ENCODE measurements at places on chromosomes 11 and 22.

- no peak for DNase-seq
Measured at GRCh38 chr22:27116312-27117086, 459.1 kb downstream of the MIAT start.

- DNase-seq, result no peak
Measured at GRCh38 chr11:34262531-34263081, 95.2 kb downstream of the ABTB2 start.

DNA sequence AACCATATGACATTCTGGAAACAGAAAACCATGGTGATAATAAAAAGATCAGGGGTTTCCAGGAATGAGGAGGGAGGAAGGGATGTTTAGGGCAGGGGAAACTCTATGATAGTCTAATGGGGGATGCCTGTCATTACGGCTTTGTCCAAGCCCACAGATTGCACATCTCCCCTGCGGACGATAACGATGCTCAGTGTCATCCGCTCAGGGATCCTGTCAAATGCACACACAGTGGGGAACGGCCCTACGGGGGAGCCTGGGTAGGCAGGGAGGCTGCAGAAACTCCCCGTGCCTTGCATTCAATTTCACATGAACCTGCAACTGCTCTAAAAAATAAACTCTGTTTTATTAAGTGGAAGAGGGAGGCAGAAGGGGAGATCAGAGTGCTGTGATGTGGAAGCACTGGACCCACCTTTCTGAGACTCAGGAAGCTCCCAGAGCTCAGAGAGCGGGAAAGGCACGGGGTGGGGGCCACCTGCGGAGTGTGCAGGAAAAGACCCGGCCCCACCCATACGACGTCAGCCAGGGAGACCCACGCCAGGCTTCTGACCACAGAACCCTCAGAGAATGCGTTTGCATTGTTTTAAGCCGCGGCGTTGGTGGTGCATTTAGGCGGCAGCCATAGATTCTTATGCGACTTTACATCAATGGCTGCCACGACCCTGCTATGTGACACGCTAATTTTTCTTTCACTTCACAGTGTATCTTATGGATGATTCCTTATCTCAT, 543.5 kb downstream of the BRD1 start:
- DNase-seq, result no peak

DNA sequence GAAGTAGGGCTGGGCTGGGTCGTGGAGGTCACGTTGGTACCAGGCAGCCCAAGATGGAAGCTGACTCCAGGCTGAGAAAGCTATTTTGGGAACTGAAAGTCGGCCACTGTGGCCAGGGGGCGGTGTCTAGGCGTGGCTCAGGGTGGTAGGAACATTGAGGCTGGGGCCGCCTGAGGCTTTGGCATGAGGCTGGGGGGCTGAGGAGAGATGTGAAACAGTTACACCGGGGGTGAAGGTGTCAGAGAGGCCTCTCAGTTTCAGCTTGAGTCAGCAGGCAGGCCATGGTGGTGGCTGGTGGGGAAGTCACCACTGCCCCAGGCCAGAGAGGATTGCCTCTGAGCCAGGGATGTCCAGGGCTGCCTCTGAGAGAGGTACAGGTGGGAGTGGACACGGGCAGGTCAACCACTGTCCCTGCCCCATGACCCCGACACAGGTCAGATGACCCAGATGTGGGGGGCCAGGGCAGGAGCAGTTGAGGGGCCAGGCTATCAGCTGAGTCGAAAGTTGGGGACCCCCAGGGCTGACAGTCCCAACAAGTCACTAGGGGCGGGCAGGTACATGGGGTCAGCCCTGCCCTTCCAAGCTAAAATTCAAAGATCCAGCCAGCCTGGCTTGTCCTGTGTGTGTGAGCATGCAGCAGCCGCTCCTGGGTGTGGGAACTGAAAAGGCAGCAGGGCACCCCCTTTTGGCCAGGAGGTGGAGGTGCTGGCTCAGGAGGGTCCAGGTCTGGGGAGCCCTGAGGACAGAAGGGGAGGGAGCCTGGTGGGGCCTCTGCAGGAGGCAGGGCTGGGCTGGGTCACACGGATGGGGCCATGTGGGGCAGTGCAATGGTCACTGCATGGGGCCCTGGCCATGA, 7.2 kb downstream of the KCNK7 start:
- DNase-seq, result no peak

DNA sequence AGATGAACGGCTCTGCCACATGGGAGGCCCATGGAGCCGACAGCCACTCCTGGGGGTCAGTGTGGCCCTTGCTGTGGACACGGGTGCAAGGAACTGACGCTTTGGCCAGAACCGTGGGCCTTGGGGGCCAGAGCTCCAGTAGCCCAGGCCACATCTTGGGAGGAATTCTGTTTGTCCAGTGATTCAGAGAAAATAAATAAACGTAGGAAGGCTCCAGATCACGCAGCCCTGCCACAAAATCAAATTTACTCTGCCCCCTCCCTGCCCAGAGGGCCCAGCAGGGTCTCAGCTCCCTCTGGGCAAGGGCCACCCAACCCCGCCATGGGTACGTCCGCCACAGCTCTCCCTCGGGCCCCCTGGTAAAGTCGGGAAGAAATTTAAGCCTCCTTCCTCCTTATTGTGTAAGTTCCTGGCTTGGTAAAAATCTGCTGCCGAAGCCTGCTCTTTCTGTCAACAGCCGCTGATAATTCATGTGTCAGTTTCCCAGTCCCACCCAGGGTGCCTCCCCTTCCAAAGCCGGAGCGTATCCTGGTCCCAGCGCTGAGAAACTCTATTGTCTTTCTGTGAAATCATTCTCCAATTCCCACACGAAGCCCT, 6.9 kb upstream of the MUC5AC start:
- DNase-seq, result no peak

DNA sequence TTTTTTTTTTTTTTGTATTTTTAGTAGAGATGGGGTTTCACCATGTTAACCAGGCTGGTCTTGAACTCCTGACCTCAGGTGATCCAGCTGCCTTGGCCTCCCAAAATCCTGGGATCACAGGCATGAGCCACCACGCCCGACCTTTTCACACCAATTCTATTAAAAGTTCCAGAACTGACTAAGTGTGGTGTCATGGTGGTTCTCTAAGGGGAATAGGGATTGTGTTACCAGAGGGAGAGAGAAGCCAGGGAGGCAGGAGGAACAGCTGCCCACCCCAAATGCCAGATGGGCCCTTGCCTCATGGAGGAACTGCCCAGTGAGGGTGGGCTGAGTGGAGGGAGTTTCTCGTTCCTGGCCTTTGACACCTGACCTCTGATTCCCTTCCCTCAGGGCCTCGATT, 5.9 kb downstream of the RPS6KA4 start:
- no peak for DNase-seq

Measured in adrenal gland (tissue), 19 donors.